Spleen (tissue), 13 donors: ENCODE measurements at places on chromosomes 2 and 18. TPM values are rescaled to one million over a fixed set of nuclear protein-coding genes. Genes with fewer than 3 reads are reported as not detected.

Gene SLC25A52
- total RNA-seq: not detected

Gene CYP26B1
- 6.7 TPM for total RNA-seq

Gene MYO1B
- total RNA-seq: 25.8 TPM

Gene KLHL30
- 0.85 TPM for total RNA-seq

Gene COLEC11
- 8.0 TPM for total RNA-seq

Gene IMPACT
- total RNA-seq: 20.4 TPM

DNA sequence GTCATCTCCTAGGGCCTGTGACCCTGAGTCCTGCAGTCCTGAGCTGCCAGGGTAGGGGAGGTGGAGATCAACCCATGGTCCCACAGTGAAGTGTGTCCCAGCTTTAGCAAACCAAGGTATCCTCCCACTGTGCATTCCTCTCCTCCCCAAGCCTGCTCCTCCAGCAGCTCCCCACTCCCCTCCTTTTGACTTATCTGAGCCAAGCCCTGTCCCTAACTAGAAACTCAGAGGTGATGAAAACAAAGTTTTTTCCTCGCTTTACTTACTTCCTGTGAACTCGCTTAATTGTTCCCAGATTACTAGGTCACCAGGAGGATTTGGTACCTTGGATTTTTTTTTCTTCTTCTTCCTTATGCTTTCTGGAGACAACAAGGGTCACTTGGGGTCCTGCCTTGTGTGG is 80.8 kb downstream of the EHD3 start:
- no peaks in the 10 kb centered on the region for H3K27me3 ChIP-seq
- no peaks in the 10 kb centered on the region for H3K36me3 ChIP-seq
- H3K4me3 ChIP-seq: no peak overlapping the region
- peaks cover 13% of the 10 kb centered on the region for H3K4me1 ChIP-seq

DNA sequence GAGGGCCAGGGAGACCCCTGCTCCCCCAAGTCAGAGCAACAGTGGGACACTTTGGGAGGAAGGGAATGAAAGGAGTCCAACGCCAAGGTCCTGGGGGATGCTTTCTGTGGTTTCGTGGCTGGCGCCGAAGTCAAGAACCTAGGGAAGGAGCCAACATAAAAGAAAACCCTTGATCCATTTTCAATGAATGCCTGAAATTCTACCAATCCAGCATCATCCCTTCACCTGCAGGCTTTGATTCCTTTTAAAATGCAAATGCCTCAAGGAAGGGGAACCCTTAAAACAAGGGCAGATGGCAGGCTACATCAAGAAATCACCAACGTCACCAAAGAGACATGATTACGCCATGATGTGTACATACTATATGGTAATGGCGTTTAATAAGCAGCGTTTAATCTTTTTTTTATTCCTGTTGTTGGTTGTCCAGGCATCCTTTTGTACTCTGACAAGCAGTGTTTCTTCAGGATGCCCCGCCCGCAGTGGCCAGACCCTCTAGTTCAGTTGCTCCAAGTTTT is 123.3 kb upstream of the SLC1A4 start:
- peak overlapping the region; percentile 92 for H3K27ac ChIP-seq
- no peaks in the 10 kb centered on the region for H3K36me3 ChIP-seq
- no peaks in the 10 kb centered on the region for H3K27me3 ChIP-seq
- peak overlapping the region; percentile 55 for H3K4me3 ChIP-seq
- peaks cover 45% of the 10 kb centered on the region for H3K4me1 ChIP-seq
- no peak for DNase-seq

DNA sequence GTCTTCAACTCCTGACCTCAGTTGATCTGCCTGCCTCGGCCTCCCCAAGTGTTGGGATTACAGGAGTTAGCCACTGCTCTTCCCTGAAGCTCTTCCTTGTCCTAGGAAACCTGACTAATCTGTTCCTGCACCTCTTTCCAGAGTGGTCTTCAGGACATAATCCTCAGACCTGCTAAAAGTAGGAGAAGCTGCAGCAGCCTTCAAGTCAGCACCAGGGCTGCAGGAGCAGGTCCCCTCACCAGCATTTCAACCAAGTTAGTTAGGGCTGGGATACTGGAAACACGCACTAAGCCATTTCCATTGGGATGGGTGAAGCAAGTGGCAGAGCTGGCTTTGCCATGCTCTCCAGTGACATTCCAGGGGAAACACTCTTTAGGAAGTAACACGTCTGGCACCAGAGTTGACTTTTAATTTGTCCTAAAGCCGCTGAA is 9.9 kb downstream of the NCL start:
- H3K4me3 ChIP-seq: no peak overlapping the region
- H3K27me3 ChIP-seq: no peaks in the 10 kb centered on the region
- no peak overlapping the region for H3K27ac ChIP-seq
- DNase-seq: no peak
- peaks cover 8% of the 10 kb centered on the region for H3K4me1 ChIP-seq

DNA sequence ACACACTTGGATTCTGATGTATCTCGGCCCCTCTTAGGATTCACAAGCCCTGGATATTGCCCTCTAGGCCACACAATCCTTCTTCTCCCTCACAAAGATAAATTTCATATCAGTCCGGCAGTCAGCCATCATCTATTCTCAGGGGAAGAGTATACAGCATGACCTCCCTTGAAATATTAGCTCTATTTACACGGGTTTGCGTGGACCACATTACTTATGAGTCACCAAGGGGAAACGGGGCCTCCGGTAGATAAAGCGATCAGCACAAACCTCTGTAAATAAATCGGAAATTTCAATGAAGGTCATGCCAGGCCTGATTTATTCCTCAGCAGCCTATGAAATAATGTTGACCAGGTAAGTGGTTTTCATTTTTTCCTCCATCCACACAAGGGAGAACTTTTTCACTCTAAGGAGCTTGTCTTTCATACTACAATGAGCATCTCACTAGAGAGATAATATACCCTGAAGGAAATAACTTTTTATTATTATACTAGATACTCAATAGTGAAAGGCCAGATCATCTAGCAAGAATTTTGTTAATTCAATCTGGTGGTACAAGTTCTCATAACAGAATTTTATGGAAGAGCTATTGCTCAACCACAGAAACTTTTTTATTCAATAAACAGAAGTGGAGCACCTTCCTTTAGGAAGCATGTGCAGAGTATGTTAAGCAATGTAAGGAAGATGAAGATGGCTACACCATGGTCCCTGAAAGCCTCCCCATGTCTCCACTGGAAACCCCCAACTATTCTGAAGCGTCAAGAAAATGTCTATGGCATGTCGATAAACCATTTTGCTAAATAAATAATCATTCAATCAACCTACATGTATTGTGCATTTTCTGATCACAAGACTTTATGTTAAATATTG is 125.2 kb upstream of the PIK3C3 start:
- H3K4me3 ChIP-seq: no peak overlapping the region
- no peaks in the 10 kb centered on the region for H3K27me3 ChIP-seq
- no peaks in the 10 kb centered on the region for H3K4me1 ChIP-seq
- H3K36me3 ChIP-seq: no peaks in the 10 kb centered on the region

GRCh38 chr2:152097801-152098495 is 896 bp downstream of the CACNB4 start:
- peaks cover 44% of the 10 kb centered on the region for H3K27me3 ChIP-seq
- H3K4me3 ChIP-seq: peak overlapping the region; percentile 50
- H3K4me1 ChIP-seq: no peaks in the 10 kb centered on the region

GRCh38 chr2:40325116-40325515 is 126.8 kb downstream of the SLC8A1 start:
- no peaks in the 10 kb centered on the region for H3K4me1 ChIP-seq
- no peak overlapping the region for H3K4me3 ChIP-seq
- no peak overlapping the region for H3K27ac ChIP-seq
- H3K27me3 ChIP-seq: no peaks in the 10 kb centered on the region
- H3K36me3 ChIP-seq: no peaks in the 10 kb centered on the region

GRCh38 chr2:2234398-2235195 is 96.5 kb downstream of the MYT1L start:
- no peaks in the 10 kb centered on the region for H3K4me1 ChIP-seq
- H3K27ac ChIP-seq: no peak overlapping the region
- H3K27me3 ChIP-seq: peaks cover 2% of the 10 kb centered on the region
- H3K4me3 ChIP-seq: no peak overlapping the region
- no peaks in the 10 kb centered on the region for H3K36me3 ChIP-seq
- DNase-seq: no peak

DNA sequence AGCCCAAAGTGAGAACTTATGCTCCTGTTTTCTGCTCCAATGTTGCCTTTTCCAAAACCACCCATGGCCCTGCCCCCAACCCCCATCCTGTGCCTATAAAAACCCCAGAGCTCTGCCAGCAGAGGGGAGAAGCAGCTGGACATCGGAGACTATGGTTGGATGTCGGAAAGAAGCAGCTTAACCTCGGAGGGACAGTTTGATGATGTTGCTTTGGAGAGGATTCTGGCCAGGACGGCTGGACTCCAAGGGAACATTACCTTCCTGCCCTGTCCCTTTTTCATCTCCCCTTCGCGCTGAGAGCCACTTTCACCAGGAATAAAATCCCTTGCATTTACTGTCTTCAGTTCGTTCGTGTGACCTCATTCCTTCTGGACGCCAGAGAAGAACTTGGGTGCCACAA is 158.4 kb downstream of the PTPRM start:
- H3K27ac ChIP-seq: no peak overlapping the region
- H3K4me3 ChIP-seq: no peak overlapping the region
- DNase-seq: no peak
- H3K27me3 ChIP-seq: no peaks in the 10 kb centered on the region

DNA sequence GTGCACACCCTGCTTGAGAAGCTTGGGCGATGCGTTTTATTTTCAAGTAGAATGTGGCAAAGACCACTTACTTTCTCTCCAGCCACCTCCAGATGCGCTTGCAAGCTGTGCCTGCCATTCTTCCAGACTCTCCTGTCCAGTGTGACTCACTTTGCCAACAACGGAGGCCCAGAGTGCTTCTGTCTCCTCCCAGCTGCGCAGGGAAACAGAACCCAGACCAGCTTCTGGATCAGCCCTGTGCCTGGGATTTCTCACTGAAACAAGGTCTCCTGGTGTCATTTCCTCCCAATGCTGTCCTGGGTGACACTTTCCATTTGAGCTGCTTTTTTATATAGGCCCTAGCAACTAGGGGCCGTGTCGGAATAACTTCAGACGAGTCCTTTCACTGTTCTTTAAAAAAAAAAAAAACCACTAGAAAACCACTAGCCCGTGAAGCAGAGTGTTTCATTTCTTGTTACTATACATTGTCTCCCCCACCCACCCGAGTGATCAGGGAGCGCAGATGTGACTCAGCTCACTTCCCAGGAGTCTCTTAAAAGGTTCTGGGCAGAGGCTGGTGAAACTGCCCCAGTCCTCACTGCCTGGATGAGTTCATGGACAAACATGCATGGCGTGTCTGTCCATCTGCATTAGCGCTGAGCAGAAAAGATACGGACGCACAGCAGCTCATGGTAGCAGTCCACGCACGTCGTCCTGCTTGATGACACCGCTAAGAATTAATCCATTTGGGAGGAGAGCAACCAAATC is 25.3 kb upstream of the RPL31 start:
- peaks cover 55% of the 10 kb centered on the region for H3K36me3 ChIP-seq
- H3K27ac ChIP-seq: no peak overlapping the region
- no peaks in the 10 kb centered on the region for H3K27me3 ChIP-seq
- no peak for DNase-seq
- no peaks in the 10 kb centered on the region for H3K4me1 ChIP-seq

DNA sequence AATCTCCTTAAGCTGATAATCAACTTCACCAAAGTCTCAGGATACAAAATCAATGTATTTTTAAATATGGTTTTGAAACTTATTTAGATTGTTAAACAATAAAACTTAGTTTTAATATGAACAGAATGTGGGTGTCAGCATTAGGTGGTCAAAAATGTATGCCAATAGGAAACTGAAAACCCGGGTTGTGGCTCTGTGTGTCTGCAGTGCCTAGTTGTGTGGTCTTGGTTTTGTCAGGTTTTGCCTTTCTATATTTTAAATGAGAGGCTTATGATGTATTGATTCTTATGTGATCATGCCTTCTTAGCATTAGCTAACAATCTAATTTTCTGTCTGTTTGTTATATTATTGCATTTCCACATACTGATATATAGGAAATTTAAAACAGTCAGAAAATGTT is 227.8 kb downstream of the ZNF407 start:
- H3K27me3 ChIP-seq: no peaks in the 10 kb centered on the region
- peaks cover 6% of the 10 kb centered on the region for H3K36me3 ChIP-seq
- no peak overlapping the region for H3K4me3 ChIP-seq
- H3K27ac ChIP-seq: no peak overlapping the region
- no peak for DNase-seq

- H3K27me3 ChIP-seq: no peaks in the 10 kb centered on the region
- DNase-seq: no peak
- no peaks in the 10 kb centered on the region for H3K36me3 ChIP-seq
- H3K4me1 ChIP-seq: no peaks in the 10 kb centered on the region
- H3K27ac ChIP-seq: no peak overlapping the region
These were observed 261.2 kb downstream of the BCL11A start for GRCh38 chr2:60292242-60292641.

- peak overlapping the region; percentile 39 for H3K27ac ChIP-seq
- H3K4me3 ChIP-seq: no peak overlapping the region
- H3K36me3 ChIP-seq: no peaks in the 10 kb centered on the region
- H3K4me1 ChIP-seq: peaks cover 25% of the 10 kb centered on the region
- H3K27me3 ChIP-seq: peaks cover 36% of the 10 kb centered on the region
These were observed 4.3 kb downstream of the IGFBP5 start for GRCh38 chr2:216690853-216691741.

DNA sequence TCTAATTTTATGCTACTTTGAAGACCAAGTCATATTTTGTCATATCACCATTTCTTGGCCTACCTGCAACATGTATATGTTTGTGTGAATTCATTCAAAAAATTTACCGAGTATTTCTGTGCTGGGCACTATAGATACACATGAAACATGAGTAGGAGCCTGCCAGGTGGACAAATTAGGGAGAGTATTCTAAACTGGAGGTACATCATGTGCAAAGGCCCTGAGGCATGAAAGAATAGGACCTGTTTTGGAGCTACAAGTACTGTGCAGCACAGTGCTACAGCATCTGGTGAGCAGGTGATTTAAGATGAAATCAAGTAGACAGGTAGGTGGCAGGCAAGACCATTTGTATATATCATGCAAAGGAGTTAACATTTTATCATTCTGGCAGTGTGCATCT is 152.9 kb downstream of the MYO3B start:
- no peaks in the 10 kb centered on the region for H3K4me1 ChIP-seq
- no peak overlapping the region for H3K27ac ChIP-seq
- no peaks in the 10 kb centered on the region for H3K27me3 ChIP-seq
- no peaks in the 10 kb centered on the region for H3K36me3 ChIP-seq

DNA sequence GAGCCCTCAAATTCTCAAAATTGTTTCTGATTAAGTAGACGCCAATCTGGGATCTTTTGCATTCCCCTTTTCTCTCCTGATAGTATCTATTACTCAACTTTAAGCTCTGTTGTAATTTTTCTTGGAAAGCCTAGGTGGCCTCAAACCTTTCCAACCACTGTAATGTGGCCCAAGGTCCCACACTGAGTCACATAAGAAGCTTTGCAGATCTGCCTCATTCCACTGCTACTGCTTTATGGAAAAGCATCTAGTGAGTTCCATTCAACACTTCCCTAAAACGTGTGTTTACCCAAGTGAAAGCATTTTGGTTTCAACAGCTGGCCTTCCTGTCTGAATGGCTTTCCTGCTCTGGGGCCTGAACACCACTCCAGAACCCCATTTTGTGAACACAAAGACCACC is 493.6 kb upstream of the SPHKAP start:
- no peak overlapping the region for H3K4me3 ChIP-seq
- H3K27ac ChIP-seq: no peak overlapping the region
- no peaks in the 10 kb centered on the region for H3K36me3 ChIP-seq
- DNase-seq: no peak
- no peaks in the 10 kb centered on the region for H3K27me3 ChIP-seq
- H3K4me1 ChIP-seq: no peaks in the 10 kb centered on the region
